Endothelial cell (in vitro differentiated cells): ENCODE measurements at places on chromosomes 5 and 9.

DNA sequence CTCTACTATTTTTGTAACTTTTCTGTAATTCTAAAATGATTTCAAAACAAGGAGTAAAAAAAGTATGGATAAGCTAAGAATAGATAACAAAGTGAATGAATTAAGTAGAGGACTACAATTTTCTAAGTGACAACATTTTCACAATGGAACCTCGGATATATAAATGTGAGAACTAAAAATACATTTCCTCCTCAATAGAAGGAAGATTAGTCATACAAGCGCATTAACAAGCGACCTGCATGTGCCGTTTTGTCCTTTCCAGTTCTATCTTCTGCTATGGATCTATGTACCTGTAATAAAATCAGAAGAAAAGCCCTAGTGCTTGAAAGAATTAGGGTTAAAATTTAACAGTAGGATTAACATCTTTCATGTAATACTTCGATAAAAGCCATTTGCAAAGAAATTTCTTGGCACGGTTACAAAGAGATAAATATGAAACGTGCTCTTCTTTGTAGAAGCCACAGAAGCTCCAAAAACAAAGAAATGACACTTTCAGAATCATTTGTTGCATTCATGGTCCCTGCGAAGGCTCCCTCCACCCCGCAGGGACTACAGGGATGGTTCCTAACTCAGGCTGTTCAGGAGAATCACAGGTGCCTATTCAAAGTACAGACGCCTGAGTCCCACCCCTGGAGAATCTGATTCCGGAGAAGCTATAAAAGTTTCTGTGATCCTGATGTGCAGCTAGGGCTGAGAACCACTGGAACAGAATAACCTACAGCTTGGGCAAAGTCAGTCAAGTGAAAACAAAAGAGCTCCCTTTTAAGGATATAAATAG is 216.6 kb upstream of the EFNA5 start:
- DNase-seq, result no peak

- no peak for DNase-seq
Observed at GRCh38 chr9:77384406-77384805, 207.1 kb downstream of the VPS13A start.

GRCh38 chr5:174323878-174324281 is 278.4 kb downstream of the NSG2 start:
- peak; percentile 50 for DNase-seq

GRCh38 chr9:135883410-135884089 is 23.8 kb downstream of the CAMSAP1 start:
- DNase-seq, result no peak

- DNase-seq, result no peak
Observed at GRCh38 chr9:130193531-130194377, 21.6 kb downstream of the NCS1 start.
